ENCODE measurements at places on chromosomes 5 and 9.
A peak's percentile ranks its signal among the peaks of the same experiment; 100 is the strongest.

GRCh38 chr5:38743562-38743961 is 102.2 kb upstream of the OSMR start:
- DNase-seq = no peak

- peak; percentile 36 for DNase-seq
These were observed 4.2 kb downstream of the ADAM19 start for GRCh38 chr5:157571357-157571827.

DNA sequence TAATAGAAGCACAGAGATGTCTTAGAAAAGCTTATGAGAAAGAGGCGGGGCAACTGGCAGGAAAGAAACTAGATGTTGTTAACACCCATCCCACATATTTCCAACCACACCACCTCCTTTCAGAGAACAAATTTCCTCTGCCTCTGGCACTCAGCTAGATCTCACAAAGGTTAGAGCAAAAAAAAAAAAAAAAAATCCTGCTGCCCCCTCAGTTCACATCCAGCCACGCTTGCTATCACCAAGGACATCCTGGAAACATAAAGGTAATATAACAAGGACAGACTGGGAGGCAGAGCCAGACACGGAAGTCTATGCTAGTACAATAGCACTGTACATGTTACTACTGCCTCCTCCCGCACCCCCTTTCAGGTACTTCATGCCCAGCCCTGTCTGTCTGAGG is 238.0 kb upstream of the PTGER4 start:
- DNase-seq = no peak

DNA sequence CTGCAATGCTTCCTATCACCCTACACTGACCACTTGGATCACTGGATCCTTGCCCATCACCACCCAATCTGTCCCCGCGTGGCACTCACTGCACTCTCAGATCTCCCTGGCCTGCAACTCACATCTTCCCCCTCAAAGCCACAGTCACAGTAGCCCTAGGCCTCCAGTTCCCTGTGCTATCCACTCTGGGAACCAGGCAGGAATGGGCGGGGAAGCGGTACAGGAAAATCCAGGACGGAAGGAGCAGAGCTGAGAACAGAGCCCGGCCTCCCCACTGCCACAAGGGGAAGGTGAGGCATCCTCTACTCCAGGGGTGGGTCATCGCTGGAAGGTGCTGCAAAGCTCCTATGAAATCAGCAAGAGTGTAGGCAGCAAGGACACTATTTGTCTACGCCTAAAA is 102.6 kb downstream of the ESM1 start:
- no peak for DNase-seq

DNA sequence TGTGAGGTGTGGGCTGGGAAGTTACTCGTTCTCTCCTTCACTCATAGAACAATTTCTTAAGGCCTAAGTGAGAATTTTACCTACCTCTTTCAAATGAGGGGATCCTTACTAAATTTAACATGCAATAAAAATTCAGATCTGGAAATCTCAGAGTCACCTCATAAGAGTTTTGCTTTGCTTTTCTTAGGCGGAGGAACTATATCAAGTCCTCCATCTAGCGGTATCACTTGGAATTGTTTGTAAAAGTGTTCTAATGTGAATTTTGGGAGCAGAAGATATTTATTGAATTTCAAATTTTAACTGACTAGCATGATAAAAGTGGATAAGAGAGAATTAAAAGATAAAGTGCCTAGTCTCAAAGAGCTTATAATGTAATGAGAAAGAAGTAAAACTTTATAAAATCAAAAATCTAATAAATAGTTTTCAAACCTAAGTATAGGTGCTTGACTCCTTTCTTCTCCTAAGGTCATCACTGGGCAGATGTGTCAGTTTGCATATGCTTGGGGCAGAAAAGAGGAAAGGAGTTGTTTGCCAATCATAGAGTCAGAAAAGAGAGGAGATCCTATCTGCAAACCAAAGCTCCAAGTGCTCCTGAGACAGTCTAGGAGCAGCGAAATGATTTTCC is 145.7 kb upstream of the DAB2 start:
- no peak for DNase-seq

DNA sequence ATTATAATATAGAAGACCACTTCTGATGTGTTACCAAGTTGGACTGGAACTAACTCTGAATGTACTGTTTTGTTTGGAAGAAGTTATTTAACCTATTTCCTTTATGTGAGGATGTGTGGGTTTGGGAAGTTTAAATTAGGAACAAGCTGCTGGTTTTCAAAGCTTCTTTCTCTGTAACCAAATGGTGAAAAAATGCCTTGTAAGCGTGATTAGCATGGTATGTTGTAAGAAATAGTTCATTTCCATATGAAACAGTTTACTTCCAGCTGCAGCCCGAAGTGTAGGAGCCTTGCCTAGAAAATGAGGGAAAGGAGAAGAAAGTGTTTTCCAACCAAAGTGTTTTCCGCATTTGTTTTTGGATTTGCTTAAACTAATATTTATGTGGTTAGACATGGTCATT is 36.0 kb downstream of the TTC1 start:
- DNase-seq = no peak

- DNase-seq = no peak
These were observed 40.0 kb upstream of the CDH6 start for GRCh38 chr5:31153521-31153920.
